ENCODE measurements at places on chromosomes 12 and 14. TPM values are rescaled to one million over a fixed set of nuclear protein-coding genes. Genes with fewer than 3 reads are reported as not detected.

DNA sequence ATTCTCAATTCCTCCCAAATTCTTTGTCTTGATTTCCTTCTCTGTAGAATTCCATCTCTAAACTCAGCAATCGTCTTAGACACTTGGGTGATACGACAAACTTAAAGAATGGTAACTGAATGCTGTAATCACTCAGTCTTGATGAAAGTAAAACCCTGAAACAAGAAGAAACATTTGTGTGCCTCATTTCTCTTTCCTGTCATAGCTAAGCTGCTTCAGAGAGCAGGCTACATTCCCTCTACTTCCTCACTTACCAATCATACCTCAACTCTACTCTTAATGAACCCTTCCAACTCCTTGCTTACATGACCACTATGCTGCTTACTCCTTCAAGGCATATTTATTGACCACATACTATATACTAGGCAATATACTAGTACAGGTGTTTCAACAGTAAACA, 8.3 kb downstream of the MAP4K5 start:
- H3K27ac ChIP-seq = no peak overlapping the region
- no peaks in the 10 kb centered on the region for H3K36me3 ChIP-seq
- peaks cover 16% of the 10 kb centered on the region for H3K4me1 ChIP-seq

GRCh38 chr12:7081037-7081436, 11.2 kb downstream of the C1R start:
- no peaks in the 10 kb centered on the region for H3K36me3 ChIP-seq
- no peak overlapping the region for H3K27ac ChIP-seq
- H3K27me3 ChIP-seq = no peaks in the 10 kb centered on the region
- H3K4me1 ChIP-seq = no peaks in the 10 kb centered on the region

DNA sequence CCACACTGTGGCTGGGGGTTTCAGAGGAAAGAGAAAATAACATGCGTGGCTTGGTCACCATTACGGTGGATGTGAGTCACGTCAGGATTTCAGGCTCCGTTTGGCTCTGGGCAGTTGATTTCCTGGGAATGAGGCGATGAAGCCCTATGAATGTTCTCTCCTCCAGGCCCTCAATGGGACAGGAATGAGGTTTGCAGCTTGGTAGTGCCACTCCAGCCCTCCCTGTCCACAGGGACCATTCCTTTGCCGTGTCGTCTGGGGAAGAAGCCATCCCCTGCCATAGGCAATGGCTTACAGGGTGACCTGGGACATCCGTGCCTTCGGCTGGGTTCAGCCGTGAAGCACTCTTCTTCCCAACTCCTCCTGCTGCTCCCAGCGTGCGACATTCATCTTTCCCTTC, 95.0 kb downstream of the FBXL14 start:
- no peaks in the 10 kb centered on the region for H3K27me3 ChIP-seq
- DNase-seq = no peak
- no peak overlapping the region for H3K4me3 ChIP-seq

GRCh38 chr12:91918431-91918830, 227.2 kb downstream of the BTG1 start:
- H3K4me3 ChIP-seq = no peak overlapping the region
- H3K4me1 ChIP-seq = no peaks in the 10 kb centered on the region
- no peaks in the 10 kb centered on the region for H3K27me3 ChIP-seq
- no peak overlapping the region for H3K27ac ChIP-seq
- no peaks in the 10 kb centered on the region for H3K36me3 ChIP-seq
- no peak for DNase-seq

DNA sequence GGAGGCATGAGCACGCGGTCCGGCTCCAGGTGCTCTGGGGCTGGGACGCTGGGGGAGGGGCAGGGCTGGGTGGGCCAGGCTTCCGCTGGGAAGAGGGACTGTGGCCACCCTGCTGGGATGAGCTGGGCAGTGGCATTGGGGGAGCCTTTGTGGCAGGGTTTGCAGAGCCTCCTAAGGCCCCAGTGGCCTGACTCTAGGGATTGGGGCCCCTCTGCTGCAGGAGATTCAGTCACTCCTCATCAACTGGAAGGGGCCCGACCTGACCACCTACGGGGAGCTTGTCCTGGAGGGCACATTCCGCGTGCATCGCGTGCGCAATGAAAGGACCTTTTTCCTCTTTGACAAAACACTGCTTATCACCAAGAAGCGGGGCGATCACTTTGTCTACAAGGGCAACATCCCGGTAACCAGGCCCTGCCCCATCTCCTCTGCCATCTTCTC, 26.9 kb downstream of the PLEKHG3 start:
- peaks cover 4% of the 10 kb centered on the region for H3K36me3 ChIP-seq
- no peak overlapping the region for H3K4me3 ChIP-seq
- no peaks in the 10 kb centered on the region for H3K27me3 ChIP-seq
- DNase-seq = no peak

DNA sequence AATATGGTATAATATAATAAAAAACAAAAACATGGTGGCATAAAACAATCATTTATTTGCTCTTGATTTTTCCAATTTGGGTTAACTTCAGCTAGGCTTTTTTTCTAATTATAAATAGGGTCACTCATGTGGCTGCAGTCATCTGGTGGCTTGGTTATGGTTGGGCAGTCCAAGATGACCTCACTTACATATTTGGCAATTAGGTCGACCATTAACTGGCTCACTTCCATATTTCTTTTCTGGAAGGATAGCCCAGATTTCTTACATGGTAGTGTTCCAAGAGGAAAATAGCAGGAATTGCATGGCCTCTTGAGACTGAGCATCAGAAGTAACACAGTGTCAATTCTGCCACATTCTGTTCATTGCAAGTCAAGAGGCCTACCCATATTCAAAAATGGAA, 153.4 kb downstream of the FUT8 start:
- no peaks in the 10 kb centered on the region for H3K4me1 ChIP-seq
- no peak for DNase-seq
- no peaks in the 10 kb centered on the region for H3K27me3 ChIP-seq
- H3K36me3 ChIP-seq = no peaks in the 10 kb centered on the region

- H3K4me1 ChIP-seq = no peaks in the 10 kb centered on the region
- no peaks in the 10 kb centered on the region for H3K27me3 ChIP-seq
- H3K4me3 ChIP-seq = no peak overlapping the region
- DNase-seq = no peak
- H3K27ac ChIP-seq = no peak overlapping the region
These were observed 15.1 kb downstream of the NDUFA9 start for GRCh38 chr12:4663971-4664505.

DNA sequence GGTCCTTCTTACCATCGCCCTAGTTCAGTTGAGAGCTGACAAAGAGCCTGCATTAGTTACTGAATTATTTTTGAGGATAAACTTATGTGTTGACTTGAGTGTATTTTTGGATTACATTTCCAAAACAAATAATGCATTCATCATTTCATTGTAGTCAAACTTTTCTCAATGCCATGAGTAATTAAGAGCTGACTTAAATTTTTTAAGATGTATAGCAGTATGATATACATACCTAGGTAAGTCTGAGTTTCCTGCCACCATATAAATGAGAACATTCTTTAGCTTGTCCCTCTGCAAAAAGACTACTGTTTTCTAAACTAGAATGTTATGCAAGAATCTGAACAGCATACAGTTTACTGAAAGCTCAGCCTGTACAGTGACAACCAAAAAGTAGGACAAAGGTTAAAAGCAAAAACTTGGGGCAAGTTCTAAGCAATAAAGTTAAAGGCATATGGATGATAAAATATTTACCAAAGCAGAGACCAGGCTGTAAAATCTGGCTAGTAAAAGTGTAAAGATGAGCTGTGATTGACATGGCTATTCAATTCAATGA, 82.1 kb upstream of the FERMT2 start:
- no peaks in the 10 kb centered on the region for H3K36me3 ChIP-seq
- no peaks in the 10 kb centered on the region for H3K27me3 ChIP-seq
- no peaks in the 10 kb centered on the region for H3K4me1 ChIP-seq

- H3K27ac ChIP-seq = no peak overlapping the region
- H3K27me3 ChIP-seq = no peaks in the 10 kb centered on the region
- peaks cover 6% of the 10 kb centered on the region for H3K4me1 ChIP-seq
- no peak overlapping the region for H3K4me3 ChIP-seq
- 0 out of 2 replicates have a peak, but pooled peaks cover 2% of the 10 kb centered on the region for H3K36me3 ChIP-seq
These were observed 373.2 kb downstream of the ATP23 start for GRCh38 chr12:58314610-58315009.

GRCh38 chr12:91617818-91618217, 435.2 kb upstream of the DCN start:
- H3K36me3 ChIP-seq = no peaks in the 10 kb centered on the region
- H3K4me3 ChIP-seq = no peak overlapping the region
- 0 out of 2 replicates have a peak, but pooled peaks cover 5% of the 10 kb centered on the region for H3K4me1 ChIP-seq
- H3K27me3 ChIP-seq = no peaks in the 10 kb centered on the region
- DNase-seq = no peak

GRCh38 chr14:23365036-23365731, at the start of gene EFS:
TSS of gene EFS (minus strand) at chr14:23365172. CDS start at chr14:23365025, 147 bp downstream.
- no peaks in the 10 kb centered on the region for H3K36me3 ChIP-seq
- peak within 1 kb of the TSS; percentile 87 for H3K4me3 ChIP-seq
- H3K27me3 ChIP-seq = peaks cover 37% of the 10 kb centered on the region
- H3K4me1 ChIP-seq = peaks cover 30% of the 10 kb centered on the region

DNA sequence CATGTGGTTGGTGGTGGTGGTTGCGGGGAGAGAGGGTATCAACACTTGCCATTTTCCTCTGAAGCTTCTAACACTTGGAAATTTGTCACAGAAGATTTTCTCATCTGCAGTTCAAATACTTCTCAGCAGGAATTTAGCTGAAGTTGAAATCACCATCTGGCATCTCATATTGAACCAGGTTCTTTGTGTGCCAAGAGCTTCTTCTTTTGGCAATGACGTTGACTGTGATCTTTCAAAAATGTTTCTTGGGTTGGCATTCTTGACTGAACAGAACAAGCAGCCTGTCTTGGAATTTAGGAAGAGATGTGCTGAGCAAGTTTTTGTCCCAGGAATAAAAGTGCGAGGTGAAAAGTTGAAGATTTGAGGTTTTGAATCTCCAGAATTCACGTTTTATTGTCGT, 8.7 kb upstream of the NIN start:
- no peak overlapping the region for H3K27ac ChIP-seq
- no peak overlapping the region for H3K4me3 ChIP-seq
- H3K4me1 ChIP-seq = no peaks in the 10 kb centered on the region
- H3K27me3 ChIP-seq = peaks cover 12% of the 10 kb centered on the region

- no peaks in the 10 kb centered on the region for H3K36me3 ChIP-seq
- no peak overlapping the region for H3K4me3 ChIP-seq
- H3K27ac ChIP-seq = no peak overlapping the region
- H3K4me1 ChIP-seq = no peaks in the 10 kb centered on the region
These were observed 72.2 kb downstream of the TMEM132C start for GRCh38 chr12:128339126-128339520.

- no peak for DNase-seq
- H3K27ac ChIP-seq = no peak overlapping the region
- H3K36me3 ChIP-seq = no peaks in the 10 kb centered on the region
- no peak overlapping the region for H3K4me3 ChIP-seq
These were observed 10.1 kb downstream of the FOXG1 start for GRCh38 chr14:28776482-28777266.

The SMIM41 gene
- 0.80 TPM for polyA plus RNA-seq

The SLC8B1 gene
- 6.0 TPM for polyA plus RNA-seq

The TAS2R19 gene
- polyA plus RNA-seq = 0.21 TPM

The SELPLG gene
- polyA plus RNA-seq = 0.16 TPM

The TESPA1 gene
- 0.34 TPM for polyA plus RNA-seq

The SLC25A29 gene
- polyA plus RNA-seq = 67.3 TPM

The KLHL33 gene
- polyA plus RNA-seq = 0.15 TPM

The NANOG gene
- polyA plus RNA-seq = 48.5 TPM

The KRT7 gene
- polyA plus RNA-seq = 6.5 TPM

The CYP27B1 gene
- polyA plus RNA-seq = 1.1 TPM

The RAD51AP1 gene
- 119 TPM for polyA plus RNA-seq

The DPY19L2 gene
- polyA plus RNA-seq = 4.3 TPM
